Stimulated activated CD8-positive, alpha-beta memory T cell treated with anti-CD3 and anti-CD28 coated beads, Interleukin-4, amount 100 ng/mL, for 24 hours (primary cell): ENCODE measurements at places on chromosomes 6 and 20.
A peak's percentile ranks its signal among the peaks of the same experiment; 100 is the strongest.

- peak; percentile 53 for DNase-seq
Observed at GRCh38 chr20:51800060-51800871, 2.1 kb downstream of the SALL4 start.

GRCh38 chr6:2471472-2471871 is 226.1 kb upstream of the GMDS start:
- no peak for DNase-seq

- no peak for DNase-seq
Observed at GRCh38 chr6:137307163-137307854, 88.1 kb upstream of the IFNGR1 start.

- peak; percentile 1 for DNase-seq
Observed at GRCh38 chr20:31440012-31440659, at the start of gene DEFB123. Gene DEFB123, plus strand, starts transcription at chr20:31440632. Its CDS starts 67 bp downstream, at chr20:31440699.

DNA sequence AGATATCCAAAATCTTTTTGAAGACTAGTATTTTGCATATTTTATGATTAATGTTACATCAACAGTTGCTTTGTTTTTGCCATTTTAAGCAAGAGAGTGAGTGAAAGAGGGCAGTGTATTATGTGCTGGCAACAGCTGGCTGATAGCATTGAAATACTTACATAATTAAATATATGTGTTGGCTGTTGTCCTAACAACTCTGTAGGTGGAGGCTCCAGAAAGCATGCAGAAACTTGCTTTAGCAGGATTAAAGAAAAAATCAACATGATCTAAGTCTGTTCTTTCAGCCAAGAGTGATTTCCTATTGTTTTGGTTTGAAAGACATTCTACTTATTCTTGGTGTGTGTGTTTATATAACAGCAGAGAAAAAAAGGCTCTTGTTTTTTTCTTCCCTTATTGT is 127.5 kb downstream of the CDKAL1 start:
- no peak for DNase-seq

GRCh38 chr6:26604026-26604425 is 7.3 kb downstream of the ABT1 start:
- DNase-seq, result no peak

GRCh38 chr6:143555582-143555981 is 44.1 kb upstream of the FUCA2 start:
- no peak for DNase-seq
